GM13976 (cell line): ENCODE measurements at places on chromosomes 3 and 15.

GRCh38 chr3:10762116-10762515 is 53.9 kb upstream of the SLC6A11 start:
- DNase-seq: no peak

DNA sequence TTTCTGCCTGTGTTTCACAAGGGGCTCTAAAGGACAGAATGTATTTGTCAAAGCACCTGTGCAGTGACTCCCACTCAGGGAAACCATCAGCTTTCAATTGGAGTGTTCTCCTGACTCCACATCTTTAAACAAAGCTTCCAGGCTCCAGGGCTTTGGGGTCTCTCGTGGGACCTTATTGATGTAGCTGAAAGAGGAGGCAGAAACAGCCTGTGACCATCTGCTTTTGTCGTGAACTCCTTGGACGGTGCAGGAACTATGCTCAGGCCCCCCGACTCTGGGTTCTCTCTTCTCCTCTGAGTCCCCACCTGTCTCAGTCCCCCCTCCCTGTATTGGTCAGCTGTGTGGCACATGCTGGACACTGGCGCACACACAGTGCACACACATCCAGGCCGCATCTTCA is 486.8 kb downstream of the GABRG3 start:
- no peak for DNase-seq

GRCh38 chr3:17030956-17031652 is 146.3 kb downstream of the PLCL2 start:
- no peak for DNase-seq

GRCh38 chr15:69742361-69742760 is 289.7 kb downstream of the RPLP1 start:
- DNase-seq: no peak

- DNase-seq: no peak
These were observed 31.4 kb downstream of the HRH1 start for GRCh38 chr3:11185564-11186317.

DNA sequence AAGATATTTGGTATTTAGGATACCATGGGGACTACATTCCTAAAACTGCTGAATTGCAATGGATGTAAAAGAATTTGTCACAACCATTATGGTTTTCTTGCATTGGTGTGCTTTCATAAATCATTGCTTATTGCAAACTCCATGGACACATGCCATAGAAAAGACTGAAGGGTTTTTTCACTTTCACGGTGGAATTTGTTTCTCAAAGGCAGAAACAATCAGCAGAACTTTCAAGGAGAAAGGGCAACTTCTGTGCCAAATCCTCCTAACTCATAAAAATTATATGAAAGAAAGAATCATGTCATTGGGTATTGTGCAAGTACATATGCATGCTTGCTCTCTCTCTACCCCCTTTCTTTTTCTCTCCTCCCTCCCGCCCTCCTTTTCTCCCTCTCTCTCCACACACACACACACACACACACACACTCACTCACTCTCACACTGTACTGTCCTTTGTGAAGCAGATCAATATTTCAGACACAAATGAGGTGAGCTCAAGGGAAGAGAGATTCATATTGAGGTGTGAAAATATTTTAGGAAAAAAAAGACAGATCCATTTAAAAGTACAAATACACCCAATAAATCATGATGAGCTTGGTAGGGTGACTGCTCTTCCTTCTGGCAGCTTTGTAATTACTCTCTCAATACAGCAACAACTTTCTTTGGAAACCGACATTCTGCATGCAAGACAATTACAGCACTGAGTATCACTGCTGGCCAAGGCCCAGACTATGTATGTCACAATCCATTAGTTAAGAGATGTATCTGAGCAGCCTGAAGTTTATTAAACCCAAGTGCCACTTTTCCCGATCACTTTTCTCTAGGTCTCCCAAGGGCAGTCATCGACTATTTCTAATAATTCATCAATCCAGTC is 492.6 kb downstream of the TUSC7 start:
- no peak for DNase-seq

- no peak for DNase-seq
These were observed 61.9 kb downstream of the EIF3J start for GRCh38 chr15:44598892-44599291.

DNA sequence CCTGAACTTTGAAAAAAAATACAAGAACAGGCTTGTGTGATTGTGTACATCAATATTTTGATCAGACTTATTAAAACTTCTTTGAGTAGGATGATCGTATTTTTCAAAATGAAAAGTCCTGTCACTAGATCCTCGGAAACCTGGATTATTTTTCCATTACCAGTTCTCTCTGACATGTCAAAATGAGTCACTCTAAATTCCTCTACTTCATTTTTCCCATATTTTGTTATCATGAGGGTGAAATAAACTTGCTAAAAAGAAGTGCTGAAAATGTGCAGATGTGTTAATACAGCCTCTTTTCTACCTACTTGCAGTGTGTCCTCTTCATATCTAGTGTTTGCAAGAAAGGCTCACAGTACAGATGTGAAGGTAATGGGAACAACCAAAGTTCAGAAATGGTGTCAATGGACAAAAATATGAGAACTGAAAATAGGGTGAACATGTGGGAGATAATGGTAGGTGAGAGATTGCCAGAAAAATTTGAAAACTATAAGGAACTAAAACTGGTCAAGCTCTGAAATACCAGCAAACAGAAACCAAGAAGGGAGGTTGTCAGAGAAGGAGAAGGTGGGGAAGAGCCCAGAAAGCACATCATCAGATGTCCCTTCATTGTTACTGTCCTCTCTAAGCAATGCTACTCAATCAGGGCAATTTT is 108.2 kb downstream of the EOMES start:
- no peak for DNase-seq

DNA sequence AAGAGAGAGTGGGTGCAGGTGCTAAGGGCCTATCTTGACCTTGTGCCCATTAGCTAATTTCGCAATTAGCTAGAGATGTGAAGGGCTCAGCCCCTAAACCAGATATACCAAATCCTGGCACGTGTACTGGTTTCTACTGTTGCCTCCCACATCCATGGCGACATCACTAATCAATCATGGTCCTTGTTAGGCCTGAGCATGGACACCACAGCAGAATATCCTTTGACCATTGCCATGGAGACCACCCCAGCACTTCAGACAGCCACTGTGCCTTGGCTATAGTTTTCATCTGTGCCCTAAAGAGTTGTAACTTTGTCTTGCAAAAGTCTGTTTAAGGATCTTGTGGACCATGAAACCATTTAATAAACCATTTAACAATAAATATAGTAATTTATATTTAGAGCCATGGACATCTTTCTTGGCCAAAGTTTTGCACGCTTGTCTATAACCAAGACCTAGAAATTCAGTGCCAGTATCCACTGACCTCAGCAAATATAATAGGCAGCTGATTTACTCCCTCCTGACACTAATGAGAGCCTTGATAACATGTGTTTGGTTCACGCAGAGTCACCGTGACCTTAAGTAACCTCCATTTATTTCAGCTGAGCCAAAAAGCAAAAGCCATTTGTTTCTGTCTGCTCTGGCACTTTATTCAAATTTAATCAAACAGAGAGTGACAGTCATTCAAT is 43.4 kb downstream of the COLQ start:
- DNase-seq: no peak

DNA sequence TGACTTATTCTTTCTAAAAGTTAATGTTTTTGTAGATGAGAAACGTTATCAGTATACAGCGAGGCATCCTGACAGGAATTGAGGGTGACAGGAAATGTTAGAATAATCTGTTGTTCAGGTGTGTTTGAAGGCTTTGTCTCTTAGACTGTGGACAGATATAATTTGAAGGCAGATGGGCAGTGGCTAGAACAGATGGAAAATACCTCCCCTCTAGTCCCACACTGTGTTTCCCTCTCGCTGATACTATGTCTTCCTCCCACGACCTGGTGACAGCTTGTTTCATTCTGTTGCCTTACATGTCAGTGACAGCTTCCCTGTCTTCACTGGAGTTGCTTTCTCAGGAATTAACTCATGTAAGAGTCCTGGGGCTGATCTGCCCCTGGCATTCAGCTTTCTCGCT is 125.3 kb downstream of the MYRIP start:
- no peak for DNase-seq

DNA sequence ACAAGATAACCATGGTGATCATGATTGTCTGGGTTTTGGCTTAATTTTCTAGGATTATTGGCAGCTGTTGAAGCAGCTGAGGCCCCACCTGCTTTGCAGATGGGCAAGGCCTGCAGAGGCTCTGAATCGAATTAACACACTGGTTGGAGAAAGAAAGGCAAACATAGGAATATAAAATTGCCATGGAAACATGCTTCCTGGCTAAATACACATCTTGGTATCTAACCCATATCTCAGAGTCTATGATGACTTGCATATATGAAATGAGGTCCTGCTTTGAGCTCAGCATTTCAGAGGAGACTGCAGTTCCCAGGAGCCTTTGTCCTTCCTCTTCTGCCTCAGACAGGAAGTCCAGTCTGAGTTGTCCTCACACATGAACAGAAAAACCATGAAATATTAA is 24.3 kb upstream of the SV2B start:
- DNase-seq: no peak

DNA sequence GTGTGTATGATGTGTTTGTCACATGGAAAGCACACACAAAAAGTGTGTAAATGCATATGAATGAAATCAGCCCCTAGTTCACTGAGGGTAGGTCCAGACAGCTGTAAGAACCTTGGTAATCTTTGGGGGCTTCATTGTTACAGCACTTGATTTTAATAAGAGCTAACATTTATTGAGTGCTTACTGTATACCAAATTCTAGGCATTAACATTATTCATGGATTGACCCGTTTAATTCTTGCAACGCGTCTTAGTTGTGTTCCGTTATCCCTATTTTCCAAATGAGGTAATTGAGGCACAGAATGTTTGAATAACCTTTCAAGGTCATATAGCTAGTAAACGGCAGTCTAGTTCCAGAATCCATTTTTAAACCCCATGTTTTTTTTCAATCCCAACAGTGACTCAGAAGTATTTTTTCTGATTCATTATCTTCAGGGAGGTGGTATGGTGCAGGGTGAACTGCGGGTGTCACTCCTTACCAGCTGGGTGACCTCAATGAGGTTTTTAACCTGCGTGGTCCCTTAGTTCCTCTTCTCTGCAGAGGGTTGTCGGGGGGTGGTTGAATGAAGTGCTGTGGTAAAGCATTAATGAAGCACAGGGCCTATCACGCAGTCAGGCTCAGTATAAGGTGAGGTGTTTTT is 14.2 kb downstream of the RAB8B start:
- no peak for DNase-seq

GRCh38 chr3:114519415-114519814 is 225.6 kb downstream of the TIGIT start:
- no peak for DNase-seq

- no peak for DNase-seq
These were observed 41.6 kb downstream of the C3orf20 start for GRCh38 chr3:14716591-14716990.

GRCh38 chr3:46386205-46386604 is 15.5 kb downstream of the CCR5 start:
- no peak for DNase-seq

- no peak for DNase-seq
These were observed 29.3 kb downstream of the NGRN start for GRCh38 chr15:90294601-90295269.

- peak; percentile 66 for DNase-seq
These were observed 8.3 kb upstream of the CSPG4 start for GRCh38 chr15:75720787-75721479.

DNA sequence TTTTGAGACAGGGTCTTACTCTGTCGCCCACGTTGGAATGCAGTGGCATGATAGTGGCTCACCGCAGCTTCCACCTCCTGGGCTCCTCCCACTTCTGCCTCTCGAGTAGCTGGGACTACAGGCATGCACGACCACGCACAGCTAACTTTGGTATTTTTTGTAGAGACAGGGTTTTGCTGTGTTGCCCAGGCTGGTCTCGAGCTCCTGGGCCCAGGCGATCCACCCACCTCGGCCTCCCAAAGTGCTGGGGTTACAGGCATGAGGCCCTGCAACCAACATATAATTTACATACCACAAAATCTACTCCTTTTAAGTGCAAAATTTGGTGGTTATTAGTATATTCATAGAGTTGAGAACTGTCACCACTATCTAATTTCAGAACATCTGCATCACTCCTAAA is 31.7 kb downstream of the CCDC14 start:
- DNase-seq: no peak

DNA sequence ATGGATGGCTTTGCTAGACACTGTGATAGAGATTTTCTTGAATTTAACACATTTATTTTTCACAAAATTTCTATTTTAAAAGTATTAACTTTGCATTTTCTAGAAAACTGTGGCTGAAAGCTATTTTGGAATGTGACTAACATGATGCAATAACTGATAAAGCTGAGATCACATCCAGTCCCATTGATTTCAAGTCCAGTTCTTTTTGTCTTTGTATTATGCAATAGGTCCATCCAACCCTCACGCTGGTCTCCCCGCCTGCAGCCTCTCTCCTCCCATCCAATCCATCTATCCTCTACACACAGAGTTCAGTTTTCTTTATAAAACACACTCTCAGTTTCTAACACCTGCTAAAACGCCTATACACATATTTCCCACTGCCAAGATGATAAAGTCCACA is 178.8 kb downstream of the CNTN3 start:
- no peak for DNase-seq

- no peak for DNase-seq
These were observed 221.1 kb upstream of the TLE3 start for GRCh38 chr15:70318594-70319465.

DNA sequence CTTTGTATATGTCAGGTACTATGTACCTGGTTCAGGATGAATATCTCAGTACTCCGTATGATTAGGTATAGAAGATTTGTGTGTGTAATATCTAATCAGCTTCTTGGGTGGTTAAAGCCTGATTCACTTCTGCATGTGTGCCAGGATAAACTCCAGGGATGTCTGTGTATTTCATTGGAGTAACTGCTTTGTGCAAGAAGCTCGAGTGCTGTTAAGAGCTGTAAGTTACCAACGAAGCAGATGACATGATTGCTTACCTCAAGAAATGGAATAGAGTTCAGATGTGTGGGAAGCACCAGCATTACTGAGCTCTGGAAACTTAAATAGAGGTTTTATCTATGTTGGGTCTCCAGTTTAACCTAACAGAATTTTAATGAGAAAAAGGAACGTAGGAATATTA is 23.7 kb downstream of the FAM98B start:
- no peak for DNase-seq

- DNase-seq: no peak
These were observed 149.1 kb downstream of the TJP1 start for GRCh38 chr15:29672923-29673809.

- peak; percentile 96 for DNase-seq
These were observed 252 bp upstream of the ARMC8 start for GRCh38 chr3:138186803-138187295.

GRCh38 chr3:25365636-25366035 is 62.4 kb upstream of the RARB start:
- DNase-seq: no peak

GRCh38 chr3:117801912-117802239 is 1092.3 kb downstream of the TUSC7 start:
- no peak for DNase-seq
